ENCODE measurements at places on chromosomes 4 and X.

DNA sequence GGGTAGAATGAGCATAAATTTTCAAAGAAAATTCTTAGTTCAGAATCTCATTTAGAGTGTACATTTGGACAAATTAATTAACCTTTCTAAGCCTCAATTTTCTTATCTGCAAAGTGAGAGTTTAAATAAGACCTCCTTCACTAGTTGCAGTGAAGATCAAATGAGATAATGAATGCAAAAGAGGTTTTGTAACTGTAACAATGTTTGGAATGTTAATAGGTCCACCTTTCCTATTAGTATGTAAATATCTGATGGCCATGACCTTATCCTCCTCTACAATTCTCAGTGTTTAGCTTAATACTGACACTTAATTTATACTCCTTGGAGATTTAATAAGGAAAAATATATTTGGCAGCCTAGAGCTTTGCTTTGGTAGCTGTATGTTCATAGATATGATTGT is 138.8 kb downstream of the GABRG1 start:
- no peak for DNase-seq

- DNase-seq, result peak; percentile 78
These were observed 92.3 kb downstream of the SPRY1 start for GRCh38 chr4:123488916-123489315.

GRCh38 chr4:151163855-151164254 is 64.4 kb downstream of the RPS3A start:
- DNase-seq, result no peak

- DNase-seq, result no peak
These were observed 1.0 kb upstream of the CLDN22 start for GRCh38 chr4:183321079-183321478.

DNA sequence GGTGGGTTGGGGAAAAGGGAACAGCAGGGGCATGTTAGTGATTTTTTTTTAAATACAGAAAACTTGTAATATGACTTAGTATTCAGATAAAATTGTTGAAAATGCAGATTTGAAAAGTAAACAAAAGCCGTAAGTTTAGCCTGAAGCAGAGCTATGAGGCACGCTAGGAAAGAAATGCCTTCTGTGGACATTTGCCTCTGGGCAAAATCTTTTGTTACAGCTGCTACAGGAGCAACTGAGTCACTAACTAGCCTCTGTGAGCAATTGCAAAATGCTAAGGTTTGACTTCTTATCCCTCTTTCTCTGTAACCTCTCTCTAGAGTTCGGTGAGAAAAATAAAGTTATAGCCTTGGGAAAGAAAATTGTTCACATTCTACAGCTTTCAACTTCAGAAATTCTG is 350.0 kb downstream of the SLC7A11 start:
- DNase-seq, result peak; percentile 57

DNA sequence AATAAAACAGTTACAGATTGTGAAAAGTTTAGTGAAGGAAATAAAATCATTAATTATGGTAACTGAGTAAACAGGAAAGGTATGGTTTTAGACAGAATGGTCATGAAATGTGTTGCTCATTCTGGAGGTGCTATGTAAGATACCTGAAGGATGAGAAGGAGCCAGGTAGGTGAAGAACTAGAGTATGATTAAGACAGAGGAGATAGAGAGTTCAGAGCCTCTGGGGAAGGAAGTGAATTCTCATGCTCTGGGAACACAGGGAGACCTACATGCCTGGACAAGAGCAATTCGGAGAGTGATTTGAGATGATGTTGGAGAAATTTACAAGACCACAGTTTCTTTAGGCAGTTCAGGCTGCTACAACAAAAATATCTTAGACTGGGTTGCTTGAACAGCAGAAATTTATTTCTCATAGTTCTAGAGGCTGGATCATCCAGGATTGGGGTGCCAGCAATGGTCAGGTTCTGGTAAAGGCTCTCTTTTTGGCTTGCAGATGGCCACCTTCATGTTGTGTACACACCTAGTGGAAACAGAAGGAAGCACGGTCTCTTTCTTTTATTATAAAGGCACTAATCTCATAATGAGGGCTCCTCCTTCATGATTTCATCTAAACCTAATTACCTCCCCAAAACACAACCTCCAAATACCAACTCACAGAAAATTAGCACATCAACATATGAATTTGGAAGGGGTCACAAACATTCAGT is 1416.1 kb downstream of the PCDH7 start:
- DNase-seq, result peak; percentile 98

GRCh38 chrX:85996555-85996954 is 50.8 kb downstream of the CHM start:
- DNase-seq, result no peak

- no peak for DNase-seq
These were observed 9.7 kb upstream of the SORCS2 start for GRCh38 chr4:7182616-7183015.

DNA sequence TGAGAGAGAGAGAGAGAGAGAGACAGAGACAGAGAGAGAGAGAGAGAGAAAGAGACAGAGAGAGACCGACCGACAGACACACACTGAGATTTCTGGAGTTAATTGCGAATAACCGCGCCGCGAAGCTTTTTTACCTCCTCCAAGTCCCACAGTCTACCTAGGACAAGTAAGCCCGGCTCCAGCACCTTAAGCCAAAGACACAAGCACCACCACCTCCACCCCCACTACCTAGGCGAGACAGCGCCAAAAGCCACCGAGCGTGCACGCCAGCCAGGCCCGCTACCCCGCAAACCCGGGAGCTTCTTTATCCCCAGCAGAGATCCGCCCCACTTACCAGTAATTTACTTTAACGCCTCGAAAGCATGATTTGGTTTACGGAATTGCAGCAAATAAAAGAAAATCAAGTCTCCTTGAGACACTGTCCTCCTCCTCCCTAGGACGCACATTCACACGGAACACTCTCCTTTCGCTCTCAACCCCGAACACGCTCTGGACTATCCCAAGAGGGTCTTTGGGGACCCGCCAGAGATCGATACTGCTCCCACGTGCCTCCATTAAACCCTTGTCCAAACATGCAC is 649.6 kb upstream of the DIPK2B start:
- no peak for DNase-seq

DNA sequence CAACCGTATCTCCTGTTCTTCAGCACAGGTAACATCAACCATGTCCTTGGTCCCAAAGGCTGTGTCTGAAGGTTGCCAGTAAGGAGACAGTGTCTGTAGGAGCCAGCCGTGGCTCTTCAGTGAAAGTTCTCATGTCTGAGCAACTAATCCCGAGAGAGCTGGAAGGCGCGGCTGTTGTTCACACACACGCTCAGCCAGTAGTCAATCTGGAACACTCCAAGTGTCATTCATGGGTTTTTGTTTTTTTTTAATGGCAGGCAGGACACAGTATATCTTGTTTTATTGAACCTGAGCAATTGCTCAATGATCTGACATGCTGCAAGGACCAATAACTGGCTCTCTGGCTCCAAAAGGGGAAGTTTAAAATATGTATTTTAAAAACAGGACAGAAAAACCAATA is 48.4 kb upstream of the MAP3K15 start:
- no peak for DNase-seq

Data from foreskin keratinocyte (primary cell).